Right ventricle myocardium inferior (tissue), 1 donor: ENCODE measurements at places on chromosomes 1 and 21.

DNA sequence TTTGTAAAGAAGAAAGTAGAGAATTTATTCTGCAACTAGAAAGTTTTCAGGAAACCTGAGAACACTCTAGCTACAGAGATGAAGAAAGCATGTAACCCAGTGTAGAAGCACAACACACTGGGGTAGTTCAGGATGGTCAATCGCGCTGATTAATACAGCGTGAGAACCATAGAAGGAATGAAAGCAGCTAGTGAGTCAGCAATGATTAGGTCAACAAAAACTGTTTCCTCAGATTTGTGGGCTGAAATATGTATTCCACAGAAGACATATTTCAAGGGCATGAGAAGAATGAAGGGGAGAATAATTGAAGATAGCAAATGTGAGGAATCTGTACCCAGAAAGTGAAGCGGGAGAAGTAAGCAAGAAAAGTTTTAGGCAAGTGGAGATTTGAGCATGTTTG lies 97.8 kb upstream of the ADGRL2 start:
- no peak for DNase-seq

- no peak for DNase-seq
Observed at GRCh38 chr1:229323201-229323600, 19.6 kb downstream of the CCSAP start.

DNA sequence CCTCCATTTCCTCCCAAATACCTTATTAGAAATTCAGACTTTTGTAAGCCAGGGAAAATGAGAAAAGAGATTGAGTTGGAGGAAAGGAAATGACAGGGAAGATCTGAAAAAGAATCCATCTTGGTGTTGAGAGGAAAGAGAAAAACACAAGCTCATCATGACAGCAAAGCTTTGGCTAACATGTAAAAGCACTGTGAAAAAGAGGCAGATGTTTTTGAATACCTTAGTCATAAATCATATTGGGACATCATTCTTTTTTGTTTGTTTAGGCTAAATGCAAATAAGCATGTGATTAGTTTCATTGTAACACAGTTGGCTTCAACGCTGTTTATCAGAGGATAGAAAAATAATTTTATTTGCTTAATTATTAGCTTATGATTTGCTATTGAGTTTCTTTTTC lies 64.6 kb downstream of the LHX8 start:
- no peak for DNase-seq

- DNase-seq = no peak
Observed at GRCh38 chr1:6909857-6910256, 124.6 kb downstream of the CAMTA1 start.

- no peak for DNase-seq
Observed at GRCh38 chr1:13628218-13628617, 44.6 kb downstream of the PDPN start.

- DNase-seq = no peak
Observed at GRCh38 chr1:55534565-55535121, 319.5 kb upstream of the USP24 start.

DNA sequence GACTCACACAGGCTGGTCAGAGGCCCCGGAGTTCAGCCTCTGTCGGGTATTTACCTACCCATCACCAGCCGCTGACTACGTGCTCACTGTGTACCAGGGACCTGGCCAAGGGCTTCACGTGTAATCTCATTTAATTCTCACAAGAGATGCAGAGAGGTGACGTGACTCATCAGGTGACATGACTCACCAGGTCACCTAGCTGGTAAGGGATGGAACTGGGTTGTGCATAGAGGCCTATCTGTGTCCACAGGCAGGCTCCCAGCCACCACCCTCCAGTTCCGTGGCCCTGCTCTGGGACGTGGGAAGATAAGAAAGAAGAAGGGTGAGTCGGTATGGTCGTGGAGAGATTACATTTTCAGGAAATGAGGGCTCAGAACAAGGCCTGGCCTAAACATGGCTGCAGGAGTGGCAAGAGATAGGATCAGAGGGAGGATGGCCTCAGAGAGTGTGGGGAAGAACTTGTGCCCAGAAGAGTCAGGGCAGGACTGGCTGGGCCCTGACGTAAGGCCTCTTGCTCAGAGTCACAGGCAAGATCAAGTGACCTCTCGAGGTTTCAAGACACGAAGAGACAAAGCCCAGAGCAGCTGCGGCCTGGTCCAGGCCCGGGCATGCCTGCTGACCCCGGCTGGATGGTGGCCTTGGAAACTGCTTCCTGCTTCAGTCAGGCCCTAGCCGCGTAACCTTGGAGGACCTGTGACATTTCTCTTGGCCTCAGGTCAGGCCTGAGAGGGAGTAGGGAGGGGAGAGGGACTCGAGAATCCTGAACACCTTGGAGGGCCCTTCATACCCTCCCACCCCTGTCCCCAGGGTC lies 52.7 kb upstream of the WASF2 start:
- DNase-seq = peak; percentile 75

DNA sequence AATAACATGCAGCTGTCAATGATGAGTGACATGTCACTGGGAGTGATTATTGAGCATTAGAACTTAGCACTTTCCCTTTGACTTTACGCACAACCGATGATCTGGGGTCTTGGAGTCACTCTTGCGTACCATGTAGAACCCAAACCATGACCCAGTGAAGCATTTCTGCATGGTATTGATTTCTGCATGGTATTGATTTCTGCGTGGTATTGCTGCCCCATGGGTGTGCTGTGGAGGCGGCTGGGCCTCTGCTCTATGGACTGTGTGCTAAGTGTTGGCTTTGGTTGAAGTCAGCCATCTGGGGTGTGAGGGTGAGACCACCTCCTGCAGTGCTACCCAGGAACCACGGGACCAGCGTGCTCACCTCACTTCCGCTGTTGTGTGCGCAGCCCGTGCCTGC lies 98.0 kb downstream of the ADARB1 start:
- no peak for DNase-seq

GRCh38 chr1:232066521-232066920 lies 439.9 kb downstream of the DISC1 start:
- no peak for DNase-seq

- DNase-seq = no peak
Observed at GRCh38 chr1:54500107-54500431, 48.0 kb upstream of the ACOT11 start.

GRCh38 chr1:41560931-41561330 lies 76.4 kb upstream of the EDN2 start:
- no peak for DNase-seq

DNA sequence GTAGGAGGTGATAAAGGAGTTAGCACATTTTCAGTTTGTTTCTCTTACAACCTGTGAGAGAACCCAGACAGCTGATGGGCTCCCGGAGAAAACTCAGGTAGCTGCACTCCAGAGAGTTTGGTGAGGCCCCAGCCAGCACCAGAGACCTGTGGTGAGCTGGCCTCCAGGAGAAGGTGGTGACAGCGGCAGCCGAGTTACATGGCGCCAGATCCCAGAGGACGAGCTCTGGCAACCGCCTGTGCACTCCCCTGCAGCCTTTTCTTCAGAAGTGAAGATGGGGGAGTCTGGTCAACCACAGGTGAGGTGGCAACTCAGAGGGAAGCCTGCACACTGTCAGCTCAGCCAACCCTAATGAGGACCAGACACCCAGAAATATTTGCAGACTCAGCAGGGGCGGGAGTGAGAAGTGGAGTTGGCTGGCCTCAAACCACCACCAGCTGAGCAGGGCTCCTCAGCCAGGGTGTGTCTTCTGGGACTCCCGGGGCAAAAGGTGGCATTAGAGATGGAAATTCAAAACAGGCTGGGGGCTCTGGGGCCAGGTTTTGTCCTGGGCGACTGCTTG lies 209.7 kb downstream of the SETD4 start:
- no peak for DNase-seq

DNA sequence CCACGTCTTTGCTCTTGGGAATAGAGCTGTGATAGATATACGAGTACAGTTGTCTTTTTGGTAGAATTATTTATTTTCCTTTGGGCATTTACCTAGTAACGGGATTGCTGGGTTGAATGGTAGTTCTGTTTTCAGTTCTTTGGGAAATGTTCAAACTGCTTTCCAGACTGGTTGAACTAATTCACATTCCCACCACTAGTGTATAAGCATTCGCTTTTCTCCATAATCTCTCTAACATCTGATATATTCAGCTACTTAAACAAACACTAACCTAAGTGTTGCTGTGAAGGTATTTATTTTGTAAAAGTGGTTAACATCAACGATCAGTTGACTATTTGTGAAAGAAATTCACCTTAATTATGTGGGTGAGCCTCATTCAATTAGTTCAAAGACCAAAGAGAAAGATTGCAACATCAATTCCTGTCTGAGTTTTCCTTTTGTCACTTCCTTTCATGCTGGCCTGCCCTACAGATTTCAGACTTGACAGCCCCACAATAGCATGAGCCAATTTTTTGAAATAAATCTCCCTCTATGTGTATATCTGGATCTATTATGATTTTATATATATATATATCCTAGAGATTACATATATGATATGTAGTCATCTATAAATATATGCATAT lies 26.7 kb upstream of the DUSP10 start:
- DNase-seq = no peak

DNA sequence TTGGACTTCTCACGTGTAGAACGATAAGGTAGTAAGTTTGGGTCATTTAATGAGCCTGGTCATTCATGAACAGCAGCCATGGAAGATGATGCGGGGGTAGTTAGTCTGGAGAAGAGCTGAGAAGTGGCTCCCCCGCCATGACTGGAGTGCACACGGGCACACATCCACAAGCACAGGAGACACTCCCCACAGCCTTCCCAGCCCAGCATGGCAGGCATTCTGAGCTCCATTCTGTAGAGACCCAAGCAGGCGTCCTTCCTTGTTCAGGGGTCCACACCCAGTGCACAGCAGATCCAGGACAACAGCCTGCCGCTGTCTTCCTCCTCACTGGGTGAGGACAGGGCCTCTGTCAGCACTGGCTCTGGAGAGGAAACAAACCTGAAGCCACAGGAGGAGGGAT lies 57.0 kb downstream of the SCCPDH start:
- no peak for DNase-seq

- no peak for DNase-seq
Observed at GRCh38 chr1:213423605-213424004, 372.6 kb downstream of the RPS6KC1 start.

DNA sequence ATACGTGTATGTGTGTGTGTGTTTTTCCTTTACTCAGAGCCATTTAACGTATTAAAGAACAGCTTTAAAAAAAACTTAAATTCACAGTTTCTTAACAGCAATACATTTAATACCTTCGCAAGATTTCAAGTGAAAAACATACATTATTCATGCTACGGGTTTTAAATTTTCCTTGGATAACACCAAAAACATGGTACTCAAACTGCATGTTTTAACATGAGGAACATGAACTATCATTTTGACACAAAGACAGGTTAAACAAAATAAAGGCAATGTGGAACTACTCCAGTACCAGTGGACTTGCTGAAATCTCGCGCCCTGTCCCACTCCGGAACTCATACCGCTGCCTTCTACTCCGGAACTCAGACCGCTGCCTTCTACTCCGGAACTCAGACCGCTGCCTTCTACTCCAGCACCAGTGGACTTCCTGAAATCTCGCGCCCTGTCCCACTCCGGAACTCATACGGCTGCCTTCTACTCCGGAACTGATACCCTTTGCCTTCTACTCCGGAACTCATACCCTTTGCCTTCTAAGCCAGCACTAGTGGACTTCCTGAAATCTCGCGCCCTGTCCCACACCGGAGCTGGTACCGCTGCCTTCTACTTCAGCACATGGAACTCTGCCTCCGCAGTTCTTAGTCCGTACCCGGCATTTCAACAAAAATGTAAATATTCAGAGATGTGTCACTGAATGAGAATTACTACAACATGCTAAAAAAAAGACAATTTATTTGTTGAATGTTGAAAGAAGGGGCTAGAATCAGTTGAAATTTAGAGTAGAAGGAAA lies 148.6 kb downstream of the NCAM2 start:
- DNase-seq = no peak

DNA sequence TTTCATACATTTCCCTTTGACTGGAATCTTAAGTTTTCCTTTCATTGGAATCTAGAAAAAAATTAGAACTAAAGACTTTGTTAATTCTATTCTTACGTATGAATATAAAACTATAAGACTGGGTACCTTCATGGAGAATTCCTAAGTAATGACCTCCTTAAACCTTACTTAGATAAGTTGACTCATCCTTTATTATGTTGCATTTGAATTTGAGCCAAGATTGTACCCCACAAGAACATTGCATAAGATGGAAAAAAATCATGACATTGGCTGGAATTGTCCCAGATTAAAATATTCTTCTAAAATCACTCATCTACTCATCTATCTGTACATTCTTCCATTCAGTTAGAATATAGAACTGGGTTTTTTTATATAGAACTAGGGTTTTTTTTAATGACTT lies 137.4 kb downstream of the C1orf21 start:
- DNase-seq = no peak

- DNase-seq = no peak
Observed at GRCh38 chr1:234884701-234885100, 243.9 kb downstream of the TOMM20 start.

DNA sequence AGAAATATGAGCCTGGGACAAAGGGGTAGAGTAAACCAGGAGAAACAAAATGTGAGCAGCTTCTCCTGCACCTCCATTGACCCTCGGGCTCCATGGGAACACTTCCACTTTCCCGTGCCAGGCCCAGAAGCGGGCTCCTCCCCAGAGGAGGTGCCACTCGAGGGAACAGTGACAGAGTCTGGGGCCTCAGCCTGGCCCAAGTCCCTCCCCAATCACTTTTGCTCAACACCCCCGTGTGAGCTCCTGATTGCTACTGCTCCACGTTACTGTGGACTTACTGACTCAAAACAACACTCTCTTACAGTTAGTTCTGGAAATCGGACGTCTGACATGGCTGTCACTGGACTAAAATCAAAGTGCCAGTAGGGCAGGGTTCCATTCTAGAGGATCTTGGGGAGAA lies 17.7 kb upstream of the KLHDC7A start:
- no peak for DNase-seq

GRCh38 chr1:233566886-233567285 lies 47.0 kb upstream of the KCNK1 start:
- no peak for DNase-seq

DNA sequence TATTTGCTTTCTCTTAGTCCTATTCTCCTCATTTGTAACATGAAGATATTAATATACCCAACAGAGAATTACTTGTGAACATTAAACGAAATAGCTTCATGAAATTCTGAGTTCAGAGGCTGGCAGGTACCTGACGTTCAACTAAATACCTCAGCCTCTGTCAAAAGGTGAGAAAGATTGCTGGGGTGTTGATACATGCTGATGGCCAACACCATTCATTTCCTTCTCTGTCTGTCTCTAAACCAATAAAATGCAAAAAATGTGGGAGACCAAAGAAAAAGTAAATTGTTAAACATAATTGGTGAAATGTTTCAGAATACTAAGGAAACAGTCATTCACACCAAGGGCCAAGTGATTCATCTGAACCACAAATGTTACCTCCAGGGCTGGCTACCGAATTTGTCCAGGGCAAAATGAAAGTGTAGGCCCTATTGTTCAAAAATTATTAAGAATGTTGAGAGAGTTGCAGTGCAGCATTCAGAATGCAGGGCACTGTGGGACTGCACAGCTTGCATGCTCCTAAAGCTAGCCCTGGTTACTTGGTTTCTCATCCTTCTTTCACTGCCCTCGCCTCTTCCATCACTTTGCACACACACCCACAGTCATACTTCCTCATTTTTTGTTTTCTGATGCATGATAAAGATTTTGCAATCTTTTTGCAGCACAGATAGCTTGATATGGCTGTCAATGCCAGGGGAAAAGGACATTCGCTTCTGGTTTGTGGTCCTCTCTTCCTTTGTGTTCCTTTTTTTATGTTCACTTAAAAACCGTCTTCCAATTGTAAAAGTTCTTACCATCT lies 414.3 kb upstream of the NR5A2 start:
- DNase-seq = no peak

GRCh38 chr1:210315529-210315928 lies 13.2 kb upstream of the HHAT start:
- DNase-seq = no peak

- no peak for DNase-seq
Observed at GRCh38 chr1:156540955-156541354, 31.4 kb downstream of the IQGAP3 start.
